ENCODE measurements at places on chromosomes 12 and 14.

GRCh38 chr12:49092086-49092815, 2.4 kb downstream of the DHH start:
- no peak for DNase-seq

- no peak for DNase-seq
Measured at GRCh38 chr12:88931598-88931997, 351.3 kb upstream of the KITLG start.

DNA sequence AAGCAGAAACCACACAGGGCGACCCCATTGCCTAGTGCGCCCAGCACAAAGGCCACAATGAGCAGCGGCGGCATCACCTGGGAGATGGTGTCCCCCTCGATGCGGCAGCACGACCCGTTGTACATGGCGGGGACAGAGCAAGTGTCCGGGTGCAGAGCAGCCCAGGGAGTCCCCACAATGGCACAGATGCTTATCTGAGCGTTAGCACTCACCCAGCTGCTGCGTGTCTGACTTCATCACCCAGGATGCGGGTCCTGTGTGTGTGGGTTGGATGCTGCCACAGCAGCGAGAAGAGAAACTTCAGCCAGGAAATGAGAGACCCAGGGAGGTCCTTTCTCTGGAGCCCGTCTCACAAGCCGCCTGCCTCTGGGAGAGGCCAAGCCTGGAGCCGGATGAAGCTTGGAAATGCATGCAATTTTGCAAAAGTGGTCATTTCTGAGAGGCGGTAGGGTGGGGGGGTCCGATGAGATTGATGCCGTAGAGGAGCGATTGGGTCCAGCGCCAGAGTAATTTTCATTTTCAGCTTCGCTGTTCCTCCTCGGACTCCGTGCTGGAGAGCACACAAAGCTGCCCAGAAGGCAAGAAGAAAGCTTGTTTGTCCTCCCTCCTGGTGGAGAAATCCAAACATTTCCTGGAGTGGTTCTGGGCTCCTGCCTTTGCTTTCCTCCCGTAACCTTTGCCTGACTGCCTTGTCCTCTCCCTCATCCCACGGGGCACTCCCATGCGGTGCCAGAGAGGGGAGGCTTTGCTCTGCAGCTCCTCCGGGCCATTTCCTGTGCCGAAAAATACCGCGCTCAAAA, at the start of gene HCAR1:
Gene HCAR1, minus strand, starts transcription at position 630 of the 800 bp plus-strand sequence. Its CDS starts 505 bp downstream, at position 125.
- DNase-seq = no peak

DNA sequence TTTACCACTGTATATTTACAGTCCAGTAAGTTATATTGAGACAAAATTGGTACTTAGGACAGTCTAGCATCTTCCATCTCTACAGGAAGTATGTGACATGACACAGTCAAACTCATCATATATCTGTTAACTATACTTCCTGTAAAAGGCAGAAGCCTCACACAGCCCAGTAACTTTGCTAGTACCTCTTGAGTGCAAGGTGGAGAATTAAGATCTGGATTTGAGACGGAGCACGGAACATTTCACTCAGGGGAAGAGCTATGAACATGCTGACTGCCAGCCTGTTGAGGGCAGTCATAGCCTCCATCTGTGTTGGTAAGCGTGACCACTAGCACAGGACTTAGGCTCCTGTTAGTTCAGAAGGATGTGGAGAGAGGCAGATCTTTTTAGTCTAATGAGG, 333.7 kb upstream of the OR4E1 start:
- DNase-seq = no peak

GRCh38 chr12:27305673-27306456, 26.8 kb upstream of the BMAL2 start:
- no peak for DNase-seq

Data from type B pancreatic cell (in vitro differentiated cells).